Activated T-cell treated with anti-CD3 and anti-CD28 coated beads, Interleukin-2, amount 50 U/mL, for 48 hours (primary cell): ENCODE measurements at places on chromosomes 4 and X.

DNA sequence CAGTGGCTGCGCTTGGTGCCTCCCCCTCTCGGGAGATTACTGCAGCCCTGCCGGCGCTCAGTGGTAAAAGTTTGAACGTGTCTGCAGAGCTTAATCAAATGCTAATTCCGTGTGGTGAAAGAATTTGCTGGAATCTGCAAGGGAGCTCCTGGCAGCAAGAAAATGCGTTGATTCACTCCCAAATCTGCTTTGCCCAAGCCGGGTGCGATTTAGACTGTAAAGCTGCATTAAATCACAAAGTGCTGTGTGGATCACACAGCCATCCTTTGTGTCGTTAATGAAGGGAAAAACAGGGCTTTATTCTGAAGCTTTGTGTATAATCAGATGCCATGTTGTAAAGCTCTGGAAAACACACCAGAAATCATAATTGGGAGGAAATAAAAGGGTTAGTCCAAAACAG lies 444.1 kb downstream of the BCOR start:
- no peak for DNase-seq

DNA sequence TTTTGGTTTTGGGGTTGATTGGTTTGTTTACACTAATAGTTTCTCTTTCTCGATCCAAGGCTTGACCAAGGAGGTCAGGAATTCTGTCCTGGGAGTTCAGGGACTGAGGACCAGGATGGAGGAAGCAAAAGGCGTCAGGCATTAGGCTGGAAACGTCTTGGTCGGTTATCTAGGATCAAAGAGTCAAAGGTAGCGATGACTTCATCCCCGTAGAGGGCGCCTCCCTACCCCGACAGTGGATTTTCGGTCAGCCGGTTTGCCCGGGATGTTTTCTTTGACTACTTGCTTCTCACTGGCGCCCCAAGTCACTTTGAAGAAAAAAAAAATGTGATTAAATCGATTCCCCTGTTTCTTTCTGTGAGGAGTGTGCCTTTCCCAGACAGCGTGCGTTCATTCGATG lies 980 bp upstream of the FHDC1 start:
- peak; percentile 39 for DNase-seq

DNA sequence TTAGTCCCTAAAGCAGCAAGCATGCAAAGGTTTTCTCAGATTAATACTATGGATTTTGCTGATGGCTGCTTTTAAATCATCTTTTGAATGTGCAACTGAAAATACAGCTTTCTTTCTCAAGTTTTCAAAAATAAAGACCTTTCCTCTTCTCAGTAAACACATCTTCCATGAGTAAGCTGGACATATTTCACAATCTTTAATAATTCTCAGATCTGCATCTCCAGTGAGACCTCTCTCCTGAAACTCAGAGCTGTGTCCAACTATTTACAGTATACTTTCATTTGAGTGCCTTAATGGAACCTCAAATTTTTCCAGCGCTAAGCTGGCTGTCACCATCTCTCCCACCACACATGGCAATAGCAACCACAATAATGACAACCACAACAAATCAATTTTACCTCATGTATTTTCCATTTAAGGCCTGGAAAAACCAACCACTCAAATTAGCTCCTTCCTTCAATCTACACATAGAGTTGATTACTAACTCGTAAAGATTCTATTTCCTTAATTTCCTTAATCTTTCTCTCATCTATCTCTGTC lies 192.4 kb upstream of the RPL34 start:
- DNase-seq: no peak

- DNase-seq: no peak
Observed at GRCh38 chrX:148940411-148940996, 440.1 kb downstream of the AFF2 start.

DNA sequence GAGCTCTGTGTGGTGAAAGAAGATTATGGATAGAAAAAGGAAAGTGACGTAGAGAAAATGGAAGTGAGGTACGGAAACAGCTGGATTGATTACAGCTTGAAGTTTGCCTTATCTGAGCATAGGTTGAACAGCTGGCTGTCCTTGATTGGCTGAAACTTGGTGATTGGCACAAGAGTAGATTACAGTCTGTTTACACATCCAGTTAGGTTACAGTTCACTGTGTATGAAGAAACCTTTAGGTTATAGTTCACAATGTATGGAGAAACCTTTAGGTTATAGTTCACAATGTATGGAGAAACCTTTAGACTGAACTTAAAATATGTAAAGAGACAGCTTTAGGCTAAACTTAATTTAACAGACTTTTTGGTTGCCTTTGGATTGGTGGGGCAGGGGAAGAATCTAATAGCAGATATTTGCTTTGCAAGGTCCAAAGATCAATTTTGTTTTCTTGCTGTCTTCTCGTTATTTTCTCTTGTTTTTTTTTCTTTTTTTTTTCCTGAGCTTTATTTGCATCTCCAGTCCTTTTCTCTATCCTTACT lies 15.6 kb upstream of the ART3 start:
- no peak for DNase-seq

- DNase-seq: no peak
Observed at GRCh38 chr4:42415281-42415680, 18.0 kb downstream of the SHISA3 start.

DNA sequence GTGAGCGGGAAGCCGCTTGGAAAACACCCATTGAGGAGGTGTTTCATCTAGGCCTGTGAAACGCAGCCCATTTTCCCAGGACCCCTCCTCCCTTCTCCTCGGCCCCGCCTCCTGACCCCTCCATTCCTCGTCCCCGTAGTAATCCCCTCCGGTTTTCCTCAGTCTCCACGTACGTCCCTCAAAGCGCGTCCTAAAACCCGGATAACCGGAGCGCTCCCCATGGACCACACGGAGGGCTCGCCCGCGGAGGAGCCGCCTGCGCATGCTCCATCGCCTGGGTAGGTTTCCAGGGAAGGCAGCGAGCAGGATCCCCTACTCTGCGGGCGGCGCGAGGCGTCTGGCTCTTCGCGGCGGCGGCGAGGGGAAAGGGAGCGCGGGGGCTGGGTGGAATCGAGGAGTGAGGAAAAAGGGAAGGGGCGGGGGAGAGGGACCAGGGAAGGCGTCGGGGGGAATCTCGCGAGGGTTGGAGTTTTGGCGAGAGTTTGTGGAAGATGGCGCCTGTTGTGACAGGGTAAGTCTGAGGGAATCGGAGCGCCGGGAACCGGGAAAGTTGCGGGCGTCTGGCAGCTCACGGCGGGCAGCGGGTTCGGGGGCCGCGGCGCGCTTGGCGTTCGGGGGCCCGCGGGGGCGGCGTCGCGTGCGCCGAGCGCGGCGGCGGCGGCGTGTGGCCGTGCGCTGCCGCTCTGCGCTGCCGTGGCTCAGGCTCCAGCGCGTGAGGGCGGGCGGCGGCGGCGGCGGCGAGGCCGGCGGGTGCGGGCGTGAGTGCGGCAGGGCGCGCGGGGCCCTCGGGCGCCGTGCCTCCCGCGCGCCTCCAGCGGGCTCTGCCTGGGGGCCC lies at the start of gene RBPJ:
Gene RBPJ, plus strand, starts transcription at position 477 of the 835 bp plus-strand sequence. Its CDS starts 15 bp downstream, at position 492.
- DNase-seq: peak; percentile 91

- DNase-seq: no peak
Observed at GRCh38 chrX:30949554-30949953, 60.5 kb upstream of the TAB3 start.

DNA sequence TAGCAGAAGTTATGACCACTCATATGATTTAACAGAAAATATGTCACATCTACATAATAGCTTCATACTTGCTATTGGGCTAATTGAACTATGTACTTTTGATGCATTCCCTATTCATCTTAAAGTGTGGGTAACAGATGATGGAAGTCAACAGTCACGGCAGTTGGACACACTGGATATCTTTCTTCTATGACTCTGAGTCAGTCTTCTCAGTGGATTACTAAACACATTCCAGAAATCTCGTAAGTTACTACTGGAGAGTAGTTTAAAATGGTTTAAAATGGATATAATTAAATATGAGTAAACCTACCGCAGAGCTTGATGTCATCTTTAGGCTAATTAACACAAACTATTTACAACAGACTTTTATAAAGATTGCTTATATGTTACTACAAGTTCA lies 30.1 kb upstream of the CFAP299 start:
- no peak for DNase-seq

DNA sequence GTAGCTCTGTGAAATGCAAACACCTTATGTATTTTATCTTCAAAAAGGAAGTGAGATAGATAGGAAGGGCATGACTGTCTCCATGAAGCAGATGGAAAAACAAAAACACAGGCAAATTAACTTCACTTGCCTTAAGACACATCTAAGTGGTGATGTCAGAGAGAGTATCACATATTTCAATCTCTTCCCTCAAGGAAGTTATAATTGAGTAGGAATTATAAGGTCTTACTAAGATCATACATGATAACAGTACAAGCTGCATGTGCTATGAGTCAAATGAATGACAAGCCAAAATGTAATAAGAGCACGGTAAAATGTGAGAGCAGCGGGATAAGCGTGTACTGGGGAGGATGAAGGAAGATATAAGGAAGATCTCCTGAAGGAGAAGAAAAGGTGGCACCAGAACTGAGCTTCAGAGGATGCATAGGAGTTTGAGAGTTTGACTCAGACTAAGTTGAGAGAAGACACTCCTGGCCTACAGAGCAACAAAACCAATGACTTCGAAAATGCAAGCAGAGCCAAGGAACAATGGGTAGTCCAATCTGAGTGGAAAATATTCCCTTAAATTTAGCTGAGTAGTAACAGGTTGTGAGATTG lies 43.3 kb upstream of the GALNT7 start:
- no peak for DNase-seq

DNA sequence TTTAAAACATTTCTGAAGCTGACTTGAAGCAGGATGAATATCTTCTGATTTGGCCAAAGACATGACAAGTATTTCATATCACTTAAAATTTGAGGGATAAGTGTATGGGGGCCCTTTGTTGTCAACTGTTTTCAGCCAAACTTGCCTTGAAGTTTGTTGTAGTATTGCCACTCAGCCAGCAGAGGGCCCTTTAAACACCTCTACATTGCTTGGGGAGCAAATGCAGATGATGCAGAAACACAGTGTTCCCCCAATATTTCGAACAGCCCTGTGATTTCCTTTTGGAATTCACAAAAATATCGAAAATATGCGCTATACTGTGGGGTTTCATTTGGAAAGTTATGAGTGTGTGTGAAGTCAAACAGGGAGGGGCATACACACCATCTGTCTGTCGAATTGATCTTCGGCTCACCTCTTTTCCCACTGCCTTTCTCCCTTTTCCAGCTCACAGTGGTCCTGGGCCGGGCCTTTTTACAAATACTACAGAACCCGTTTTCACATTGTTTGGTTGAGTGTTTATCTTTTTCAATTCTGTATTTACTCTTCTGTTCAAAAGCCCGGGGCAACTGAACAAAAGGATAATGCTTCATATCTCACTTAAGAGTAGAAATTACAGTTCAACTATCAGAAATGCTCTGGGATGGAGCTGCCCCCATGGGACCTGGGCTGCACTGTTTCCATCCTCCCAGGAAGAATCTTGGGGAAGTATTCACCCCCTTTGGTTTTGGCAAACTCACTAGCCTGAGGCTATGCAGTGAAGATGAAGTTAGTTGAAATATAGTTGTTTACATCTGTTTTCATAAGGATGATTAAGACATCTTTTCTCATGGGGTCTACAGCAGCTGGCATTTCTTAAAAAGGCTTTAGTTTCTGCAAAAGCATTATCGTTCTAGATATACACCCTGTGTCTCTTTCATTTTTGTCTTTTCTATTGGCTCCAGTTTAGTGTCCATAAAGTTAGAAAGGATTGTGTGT lies 137.6 kb downstream of the EGF start:
- peak; percentile 57 for DNase-seq

DNA sequence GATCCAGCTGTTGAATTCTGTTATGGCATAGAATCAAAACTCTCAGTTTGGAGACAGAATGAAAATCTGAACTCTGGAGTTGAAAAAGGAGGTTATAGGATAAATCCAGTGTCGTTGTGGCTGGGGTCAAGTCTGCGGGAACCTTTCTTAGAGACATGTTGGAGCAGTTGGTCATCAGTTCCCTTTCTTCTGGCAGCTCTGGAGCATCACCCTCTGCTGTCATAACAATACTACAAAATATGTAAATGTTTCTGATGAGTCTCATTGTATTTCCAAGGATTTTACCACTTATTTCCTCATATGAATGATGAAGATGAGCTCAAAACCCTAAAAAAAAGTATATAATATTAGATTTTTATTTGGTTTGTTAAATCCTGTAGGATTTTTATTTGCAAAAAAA lies 7.5 kb downstream of the TLR10 start:
- no peak for DNase-seq

- DNase-seq: no peak
Observed at GRCh38 chrX:100404851-100405250, 5.2 kb downstream of the PCDH19 start.

GRCh38 chr4:107870916-107871786 lies 46.4 kb downstream of the SGMS2 start:
- no peak for DNase-seq
